ENCODE measurements at places on chromosomes 16 and 17. TPM values are rescaled to one million over a fixed set of nuclear protein-coding genes. Genes with fewer than 3 reads are reported as not detected.

- DNase-seq, result peak; percentile 6
Observed at GRCh38 chr16:87834005-87834667, 35.2 kb downstream of the SLC7A5 start.

PLXDC1 gene
- 0.68 TPM for total RNA-seq

GRCh38 chr17:66522591-66523272 lies 220.3 kb downstream of the PRKCA start:
- DNase-seq, result no peak

DNA sequence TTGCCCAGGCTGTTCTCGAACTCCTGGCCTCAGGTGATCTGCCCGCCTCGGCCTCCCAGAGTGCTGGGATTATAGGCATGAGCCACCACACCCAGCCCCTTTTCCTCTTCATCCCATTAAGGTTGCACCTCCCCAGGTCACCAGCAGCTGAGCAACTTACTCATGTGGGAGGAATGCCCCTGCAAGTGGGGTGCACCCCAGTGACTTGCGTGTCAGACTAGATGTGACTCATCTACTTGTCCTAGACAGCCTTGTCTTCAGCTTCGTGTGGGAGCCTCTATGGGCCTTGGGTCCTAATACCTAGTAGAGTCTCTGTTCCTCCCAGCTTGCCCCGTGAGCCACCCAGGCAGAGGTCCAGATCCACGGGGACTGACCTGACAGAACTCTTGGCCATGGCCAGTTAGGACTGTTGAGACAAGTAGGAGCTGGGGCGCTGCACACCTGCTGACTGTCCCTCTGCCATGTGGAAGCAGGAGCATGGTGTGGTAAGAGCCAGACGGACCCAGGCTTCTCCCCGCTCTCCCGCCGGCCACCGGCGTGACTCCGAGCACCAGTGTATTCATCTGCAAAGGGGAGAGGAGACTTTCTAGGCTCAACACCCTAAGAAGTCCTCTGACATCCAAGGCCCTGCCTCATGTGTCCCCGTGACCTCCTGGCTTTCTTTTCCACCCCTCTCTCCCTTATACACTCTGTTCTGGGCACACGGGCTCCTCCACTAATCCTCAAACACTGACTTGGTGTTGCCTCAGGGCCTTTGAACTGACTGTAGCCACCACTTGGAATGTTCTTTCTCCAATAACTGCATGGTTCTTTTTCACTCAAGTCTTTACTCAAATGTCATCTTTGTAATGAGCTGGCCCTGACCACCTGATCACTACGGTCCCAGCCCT lies 11.6 kb upstream of the CBX4 start:
- no peak for DNase-seq

DNA sequence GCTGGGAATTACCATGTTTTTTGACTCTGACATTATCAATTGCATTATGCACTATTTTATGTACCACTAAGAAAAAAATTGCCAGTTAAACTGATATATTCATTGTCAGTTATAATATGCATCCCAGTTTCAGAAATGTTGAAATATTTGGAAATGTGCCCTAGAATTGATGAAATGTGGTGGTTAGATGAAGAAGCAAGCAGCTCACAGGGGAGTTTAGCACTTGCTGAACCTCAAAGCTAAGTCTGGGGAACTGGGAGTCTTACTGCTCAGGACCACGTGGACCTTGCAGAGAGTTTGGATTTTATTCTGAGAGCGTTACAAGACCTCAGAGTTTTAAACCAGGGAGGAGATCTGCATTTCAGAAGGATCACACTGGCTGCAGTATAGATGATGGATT lies 67.9 kb downstream of the TNRC6C start:
- DNase-seq, result no peak

ZNF267 gene
- total RNA-seq, result 52.7 TPM

DNA sequence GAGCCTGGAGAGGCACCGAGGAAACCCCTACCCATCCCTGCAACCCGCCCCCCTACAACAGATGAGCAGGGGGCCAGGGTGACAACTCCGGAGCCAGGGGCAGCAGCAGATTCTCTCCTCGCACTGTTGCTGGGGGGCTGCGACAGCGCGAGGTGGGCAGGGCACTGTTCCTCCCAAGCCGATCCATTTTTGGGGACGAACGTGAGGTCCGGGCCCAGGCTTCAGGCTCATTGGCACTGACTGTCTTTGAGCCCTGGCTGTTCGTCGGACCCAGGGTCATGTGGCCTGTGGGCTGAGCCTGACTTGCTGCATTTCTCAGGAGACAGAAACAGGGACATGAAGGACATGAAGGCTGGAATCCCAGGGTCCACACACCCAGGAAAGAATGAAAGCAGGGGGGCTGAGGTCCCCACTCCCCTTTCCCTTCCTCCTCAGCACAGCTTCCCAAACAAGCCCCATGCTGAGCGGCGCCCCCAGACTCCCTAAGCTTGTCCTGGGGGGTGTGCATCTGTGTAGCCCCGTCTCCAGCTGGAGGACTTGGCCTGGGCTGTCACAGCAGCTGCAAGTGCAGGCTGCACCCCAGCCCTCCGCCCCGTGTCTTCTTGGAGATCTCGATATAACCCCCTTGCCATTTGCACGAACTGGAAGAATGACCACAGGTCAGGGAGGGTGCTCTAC lies 18.7 kb downstream of the CEP295NL start:
- DNase-seq, result no peak

- DNase-seq, result no peak
Observed at GRCh38 chr17:75341784-75342486, 52.7 kb upstream of the SLC25A19 start.

KRTAP2-1 gene
- not detected for total RNA-seq

GRCh38 chr16:13992976-13993375 lies 73.0 kb downstream of the ERCC4 start:
- no peak for DNase-seq

ZG16 gene
- 0.05 TPM for total RNA-seq

KCNJ2 gene
- total RNA-seq, result not detected

DNA sequence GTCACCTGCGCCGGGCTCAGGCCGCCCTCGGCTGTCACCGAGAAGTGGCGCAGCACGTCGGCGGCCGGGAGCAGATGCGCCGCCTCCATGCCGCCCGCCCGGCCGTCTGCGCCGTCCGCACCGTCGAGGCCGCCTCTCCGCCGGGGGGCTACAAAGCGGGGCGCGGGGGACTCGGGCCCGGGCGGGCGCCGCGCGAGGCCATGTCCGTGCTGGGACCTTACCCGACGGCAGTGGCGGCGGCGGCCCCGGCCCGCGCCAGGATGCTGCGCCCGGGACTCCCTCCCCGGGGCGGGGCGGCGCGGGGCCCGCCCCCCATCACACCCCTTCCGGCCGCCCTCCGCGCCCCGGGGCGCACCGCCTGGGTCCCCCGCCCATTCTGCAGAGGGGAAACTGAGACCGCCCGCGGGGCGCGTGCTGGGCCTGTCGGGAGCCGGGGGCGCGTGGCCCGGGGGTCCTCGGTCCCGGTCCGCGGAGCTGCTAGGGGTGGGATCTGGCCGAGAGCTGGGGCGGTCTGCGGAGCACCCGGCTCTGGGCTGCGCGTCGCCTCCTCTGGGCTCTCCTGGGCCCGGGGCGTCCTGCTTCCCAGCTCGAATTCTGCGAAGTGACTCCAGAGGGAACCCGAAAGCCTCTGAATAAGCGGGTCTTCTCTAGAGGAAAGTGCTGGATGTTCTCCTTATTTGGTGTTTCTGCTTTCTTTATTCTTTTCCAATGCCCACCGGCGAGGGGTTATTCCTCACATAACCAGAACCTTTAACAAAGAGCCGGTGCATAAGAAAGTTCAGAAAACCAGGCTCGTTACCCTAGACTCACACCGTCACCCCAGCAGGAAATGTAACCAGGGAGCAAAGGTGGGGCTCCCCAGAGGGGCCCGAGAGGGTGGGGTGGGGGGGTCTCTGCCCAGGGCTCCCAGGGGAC lies at the start of gene ATP2A3:
ATP2A3 (minus strand) TSS at position 235 of the 915 bp plus-strand sequence; CDS start at position 89, 146 bp downstream.
- DNase-seq, result peak; percentile 60

TEKT1 gene
- total RNA-seq, result not detected

DNA sequence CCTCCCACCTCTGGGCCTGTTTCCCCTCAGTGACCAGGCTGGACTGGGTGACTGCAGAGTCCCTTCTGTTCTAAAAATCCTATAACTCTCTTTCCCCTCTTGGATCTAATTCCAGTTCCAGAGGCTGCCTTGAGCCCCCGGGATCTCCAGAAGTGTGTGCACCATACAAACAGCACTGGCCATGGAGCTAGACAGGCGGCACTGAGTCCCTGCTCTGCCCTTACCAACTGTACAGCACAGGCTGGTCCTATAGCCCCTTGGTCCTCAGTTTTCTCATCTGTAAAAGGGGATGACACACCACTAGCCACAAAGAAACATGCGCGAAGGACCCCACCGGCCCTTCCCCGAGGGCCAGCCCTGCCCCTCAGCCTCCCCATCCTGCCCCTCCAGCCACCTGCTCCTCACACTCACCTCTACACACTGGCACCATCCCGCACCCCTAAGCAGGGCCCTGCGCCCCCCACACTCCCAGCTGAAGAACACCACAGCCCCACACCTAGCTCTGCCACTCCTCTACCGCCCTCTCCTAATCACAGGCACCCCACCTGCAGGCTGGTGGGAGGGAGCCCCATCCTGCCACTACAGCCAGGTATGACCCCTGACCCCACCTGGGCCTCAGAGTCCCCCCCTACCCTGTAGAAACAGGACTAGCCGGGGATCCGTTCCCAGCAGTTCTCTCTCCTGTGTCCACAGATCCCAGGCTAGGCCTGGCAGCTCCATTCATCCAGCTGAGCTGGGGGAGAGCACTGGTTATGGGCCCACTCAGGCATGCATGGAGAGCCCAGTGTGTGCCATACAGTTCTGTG lies 913 bp upstream of the KRT16 start:
- no peak for DNase-seq

DNA sequence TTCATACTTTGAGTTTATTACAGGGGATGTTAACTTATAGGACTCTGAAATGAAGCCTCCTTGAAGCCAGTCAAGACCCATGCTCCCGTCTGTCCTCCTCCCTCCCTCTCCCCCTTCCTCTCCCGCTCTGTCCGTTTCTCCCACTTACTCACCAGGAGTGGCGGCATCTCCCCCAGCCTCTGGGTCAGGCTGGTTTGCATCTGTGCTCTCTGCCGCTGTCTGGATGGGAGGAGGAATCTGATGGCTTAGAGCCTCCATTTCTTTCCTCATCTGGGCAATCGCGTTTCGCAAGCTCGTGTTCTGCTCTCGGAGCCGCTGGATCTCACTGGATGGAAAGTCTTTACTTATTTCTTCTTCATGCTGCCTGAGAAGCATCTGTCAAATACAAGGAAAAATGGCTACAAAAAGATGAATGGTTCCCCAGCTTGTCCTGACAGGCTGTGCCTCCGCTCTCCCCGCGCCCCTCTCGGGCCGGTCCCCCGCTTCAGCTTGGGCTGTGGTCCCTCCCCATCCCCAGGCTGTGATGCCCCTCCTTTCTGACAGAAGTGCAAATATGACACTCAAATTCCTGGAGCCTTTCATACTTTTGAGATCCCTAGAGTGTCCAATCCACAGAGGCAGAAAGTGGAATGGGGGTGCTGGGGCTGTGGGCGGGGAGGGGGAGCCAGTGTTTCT lies 40.0 kb downstream of the CCDC57 start:
- no peak for DNase-seq

HS3ST3A1 gene
- 0.27 TPM for total RNA-seq

- no peak for DNase-seq
Observed at GRCh38 chr16:85331688-85332087, 219.4 kb upstream of the CIBAR2 start.

CIBAR2 gene
- total RNA-seq, result not detected

- no peak for DNase-seq
Observed at GRCh38 chr17:41301916-41302901, at the start of gene KRTAP29-1. KRTAP29-1 (minus strand) TSS chr17:41302851; CDS start chr17:41302851, 0 bp downstream.

CSH2 gene
- total RNA-seq, result not detected

RNF112 gene
- not detected for total RNA-seq

GRIN2A gene
- not detected for total RNA-seq

DNA sequence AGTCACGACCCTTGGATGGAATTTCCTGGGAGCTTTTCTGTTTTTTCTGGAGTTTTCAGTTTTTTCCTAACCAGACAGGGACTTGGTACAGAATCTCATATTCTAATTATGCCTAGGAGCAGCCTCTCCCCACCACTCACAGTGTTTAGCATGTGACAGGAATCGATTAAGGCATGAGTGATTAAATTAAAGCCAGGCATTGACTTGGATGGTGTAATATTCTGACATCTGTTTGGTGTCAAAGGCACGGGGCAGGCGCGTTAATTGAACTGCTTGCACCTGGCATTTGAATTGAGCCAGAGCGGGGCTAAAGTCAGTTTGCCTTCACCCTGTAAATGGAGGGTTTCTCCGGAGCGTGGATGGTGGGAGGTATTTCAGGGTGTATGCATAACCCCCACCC lies 11.9 kb downstream of the MAPT start:
- DNase-seq, result no peak

FBXW10 gene
- total RNA-seq, result 0.13 TPM

DNA sequence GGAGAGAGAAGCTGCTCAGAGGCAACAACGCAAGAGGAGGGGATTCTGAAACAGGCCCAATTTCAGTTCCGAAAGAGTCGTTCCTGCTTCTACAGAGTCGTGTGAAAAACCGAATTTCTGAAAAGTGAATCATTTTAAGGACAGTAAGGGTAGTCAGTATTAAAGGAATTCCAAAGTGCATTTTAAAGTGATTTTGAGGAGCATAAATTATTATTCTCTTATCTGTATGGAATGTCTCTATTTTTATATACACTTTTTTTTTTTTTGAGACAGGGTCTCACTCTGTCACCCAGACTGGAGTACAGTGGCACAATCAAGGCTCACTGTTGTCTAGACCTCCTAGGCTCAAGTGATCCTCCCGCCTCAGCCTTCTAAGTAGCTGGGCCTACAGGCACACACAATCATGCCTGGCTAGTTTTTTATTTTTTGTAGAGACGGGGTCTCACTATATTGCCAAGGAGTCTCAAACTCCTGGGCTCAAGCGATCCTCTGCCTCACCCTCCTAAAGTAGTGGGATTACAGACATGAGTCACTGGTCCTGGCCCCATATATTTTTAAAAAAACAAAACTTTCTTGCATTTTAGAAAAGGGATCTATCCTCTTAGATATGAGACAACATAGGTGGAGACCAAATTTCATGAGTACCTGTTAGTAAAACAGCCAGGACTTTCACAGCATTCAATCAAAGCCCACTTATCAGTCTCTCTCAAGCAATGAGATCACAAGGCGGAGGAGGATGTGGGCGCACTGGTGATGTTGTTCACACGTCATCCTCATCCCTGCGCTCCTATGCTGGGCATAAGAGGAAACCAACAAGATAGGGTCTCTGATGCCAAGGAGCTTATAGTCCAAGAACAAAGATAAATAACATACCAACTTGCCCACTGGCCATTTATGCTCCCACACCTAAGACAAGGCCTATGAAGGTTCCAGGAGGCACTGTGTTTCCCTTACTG lies 53.2 kb downstream of the SMG6 start:
- DNase-seq, result peak; percentile 44

TBC1D3 gene
- not detected for total RNA-seq

ALOX15 gene
- not detected for total RNA-seq

- DNase-seq, result no peak
Observed at GRCh38 chr17:75225016-75225415, 19.5 kb downstream of the NUP85 start.

CCL5 gene
- 72.3 TPM for total RNA-seq

TBC1D3C gene
- not detected for total RNA-seq
